ENCODE measurements at places on chromosomes 2 and 18.

DNA sequence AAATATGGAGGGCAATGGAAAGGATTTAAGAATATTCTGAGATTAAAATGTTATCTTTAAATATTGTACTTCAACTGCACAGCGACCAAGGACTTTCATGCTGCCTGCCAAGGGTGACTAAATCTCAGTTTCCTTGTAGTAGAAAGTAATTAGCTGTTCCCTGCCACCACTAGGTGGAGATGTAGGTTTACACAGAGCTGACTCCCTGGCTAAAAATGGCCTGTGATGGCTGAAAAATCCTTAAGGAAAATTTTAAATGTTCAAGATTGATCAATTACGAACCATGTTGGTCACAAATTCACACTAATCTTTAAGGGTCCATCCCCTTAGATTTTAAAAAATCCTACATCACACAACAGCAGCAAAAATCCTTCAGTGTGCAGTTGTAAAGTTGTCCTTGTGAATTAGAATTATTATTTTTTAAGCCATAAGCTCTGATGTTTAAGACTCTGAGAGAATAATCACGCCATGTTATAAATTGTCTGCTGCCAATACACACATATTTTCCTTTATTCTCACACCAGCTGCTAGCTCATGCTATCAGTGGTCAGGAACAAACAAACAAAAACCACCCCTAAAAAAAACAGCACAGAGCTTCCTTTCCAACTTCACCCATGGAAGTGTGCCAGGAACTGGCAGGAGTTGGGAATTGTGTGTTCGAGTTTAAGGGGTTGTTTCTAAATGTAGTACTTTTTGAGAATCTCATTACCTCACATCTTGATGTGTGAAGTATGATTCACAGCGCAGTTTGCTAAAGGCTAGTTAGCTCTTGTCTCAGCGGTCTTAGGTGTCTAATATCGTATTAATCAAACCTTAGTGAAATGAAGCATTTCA lies 399.8 kb downstream of the TMEM182 start:
- DNase-seq: peak; percentile 62

- peak; percentile 23 for DNase-seq
Measured at GRCh38 chr2:29293830-29294438, 178.7 kb downstream of the CLIP4 start.

DNA sequence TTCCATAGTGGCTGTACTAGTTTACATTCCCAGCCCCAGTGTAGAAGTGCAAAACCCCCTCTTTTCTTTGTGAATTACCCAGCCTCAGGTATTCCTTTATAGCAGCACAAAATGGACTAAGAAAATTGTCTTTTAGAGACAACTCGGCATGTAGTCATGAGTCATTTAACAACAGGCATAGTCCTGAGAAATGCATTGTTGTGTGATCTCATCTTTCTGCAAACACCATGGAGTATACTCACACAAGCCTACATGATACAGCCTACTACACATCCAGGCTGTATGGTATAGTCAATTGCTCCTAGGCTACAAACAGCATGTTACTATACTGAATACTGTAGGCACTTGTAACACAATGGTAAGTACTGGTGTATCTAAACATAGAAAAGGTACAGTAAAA lies 44.4 kb upstream of the MBP start:
- DNase-seq: no peak

GRCh38 chr2:128371648-128372345 lies 53.1 kb upstream of the HS6ST1 start:
- no peak for DNase-seq

DNA sequence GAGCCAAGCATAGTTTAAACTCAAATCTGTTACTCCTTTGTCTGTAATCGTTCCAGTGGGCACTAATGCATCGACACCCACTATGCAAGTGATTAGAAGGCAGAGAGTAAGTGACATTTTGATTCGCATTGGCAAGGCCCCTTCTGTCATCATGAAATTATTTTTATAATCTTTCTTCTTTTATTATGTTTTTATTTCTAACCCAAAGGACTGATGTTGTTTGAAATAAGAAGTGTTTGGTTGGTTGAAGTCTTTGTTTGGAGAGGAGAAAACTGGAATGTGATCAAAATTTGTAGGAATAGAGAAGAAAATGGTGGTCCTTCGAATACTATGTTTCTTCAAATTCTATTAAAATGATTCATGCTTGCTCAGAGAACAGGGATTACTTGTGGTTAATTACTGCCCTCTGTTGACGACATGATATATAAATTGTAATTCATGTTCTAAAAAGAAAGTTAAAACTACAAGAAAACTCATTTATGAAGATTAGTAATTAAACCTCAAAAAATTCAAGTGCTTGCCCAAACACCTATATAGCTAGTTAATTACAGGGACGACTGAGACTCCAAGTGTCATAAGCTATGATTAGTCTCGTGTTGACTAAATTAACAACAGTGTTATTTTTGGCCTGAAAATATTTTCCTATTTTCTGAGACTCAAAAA lies 26.4 kb upstream of the TFPI start:
- peak; percentile 70 for DNase-seq

GRCh38 chr2:177726931-177727348 lies 334.4 kb downstream of the AGPS start:
- no peak for DNase-seq

GRCh38 chr2:237552908-237553307 lies 13.5 kb upstream of the PRLH start:
- no peak for DNase-seq

DNA sequence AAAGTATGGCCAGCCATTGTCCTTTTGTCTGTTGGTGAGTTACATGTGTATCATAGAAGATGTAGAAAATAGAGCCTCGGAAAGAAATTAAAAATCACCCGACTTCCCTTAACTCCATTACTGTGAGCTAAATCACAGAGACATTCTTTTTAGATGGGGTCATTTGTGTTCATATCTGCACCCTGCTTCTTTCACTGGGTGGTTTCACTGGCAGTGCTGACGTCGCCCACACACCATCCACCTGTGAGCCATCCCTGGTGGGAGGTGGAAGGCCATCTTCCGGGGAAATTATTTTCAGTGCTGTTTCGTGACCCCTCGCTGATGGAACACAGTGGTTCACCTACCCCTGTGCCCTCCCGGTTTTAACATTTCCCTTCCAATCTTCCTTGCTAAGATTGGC lies 21.2 kb downstream of the SH3BP4 start:
- no peak for DNase-seq

GRCh38 chr2:209322905-209323512 lies 100.8 kb upstream of the MAP2 start:
- no peak for DNase-seq

GRCh38 chr2:126645211-126645618 lies 10.7 kb upstream of the GYPC start:
- DNase-seq: no peak

GRCh38 chr2:156476850-156477206 lies 40.6 kb downstream of the GPD2 start:
- DNase-seq: no peak

DNA sequence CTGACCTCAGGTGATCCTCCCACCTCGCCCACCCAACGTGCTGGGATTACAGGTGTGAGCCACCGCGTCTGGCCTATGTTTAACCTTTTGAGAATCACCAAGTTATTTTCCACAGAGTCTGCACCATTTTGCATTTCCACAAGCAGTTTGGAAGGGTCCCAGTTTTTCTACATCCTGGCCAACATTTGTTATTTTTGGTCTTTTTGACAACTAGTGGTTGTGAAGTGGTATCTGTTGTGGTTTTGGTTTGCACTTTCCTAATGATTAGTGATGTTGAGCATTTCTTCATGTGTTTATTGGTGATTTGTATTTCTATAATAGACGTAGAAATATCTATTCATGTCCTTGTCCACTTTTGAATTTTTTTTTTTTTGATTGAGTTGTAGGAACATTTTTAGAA lies 67.9 kb downstream of the BIRC6 start:
- DNase-seq: no peak

DNA sequence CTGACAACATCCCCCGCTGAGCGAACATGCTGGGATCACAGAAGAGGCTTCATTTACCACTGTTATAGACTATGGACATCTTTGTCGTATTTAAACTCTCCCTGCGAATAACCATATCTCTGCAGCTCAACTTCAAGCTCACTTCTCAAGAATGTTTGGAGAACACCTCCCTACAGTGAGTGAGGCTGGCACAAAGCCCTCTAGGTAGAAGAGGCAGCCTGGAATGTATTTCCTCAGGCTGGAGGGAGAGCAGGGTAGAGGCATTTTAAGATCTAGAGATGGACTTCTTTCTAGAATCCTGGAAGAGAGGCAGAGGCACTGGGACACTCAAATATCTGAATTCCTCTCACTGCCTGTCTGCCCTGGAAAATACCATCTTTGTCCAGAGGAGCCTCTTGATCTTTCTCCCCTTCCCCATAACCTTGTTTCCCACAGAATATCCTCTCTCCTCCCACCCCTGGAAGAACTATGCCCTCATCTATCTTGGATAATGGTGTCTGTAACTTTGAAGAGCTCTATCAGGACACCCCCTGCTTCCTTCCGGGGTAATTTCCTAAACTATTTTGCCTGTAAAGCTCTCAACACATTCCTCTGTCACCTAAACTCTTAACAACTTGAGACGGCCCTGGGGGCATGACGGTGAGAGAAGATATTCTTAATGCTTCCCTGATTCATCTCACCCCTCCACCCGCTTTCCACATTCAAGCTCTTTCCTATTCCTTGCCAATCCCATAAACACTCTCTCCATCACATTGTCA lies 2.4 kb upstream of the ANTXR1 start:
- DNase-seq: no peak

- no peak for DNase-seq
Measured at GRCh38 chr2:40680547-40680946, 228.7 kb upstream of the SLC8A1 start.

GRCh38 chr2:3197308-3197707 lies 180.3 kb downstream of the EIPR1 start:
- no peak for DNase-seq

- DNase-seq: no peak
Measured at GRCh38 chr18:36693931-36694620, 134.7 kb downstream of the TPGS2 start.

GRCh38 chr18:63977040-63977439 lies 7.2 kb downstream of the SERPINB8 start:
- DNase-seq: no peak

- peak; percentile 2 for DNase-seq
Measured at GRCh38 chr2:214019229-214019972, 391.5 kb upstream of the VWC2L start.

- DNase-seq: peak; percentile 58
Measured at GRCh38 chr18:58263055-58263957, 219.3 kb downstream of the NEDD4L start.

DNA sequence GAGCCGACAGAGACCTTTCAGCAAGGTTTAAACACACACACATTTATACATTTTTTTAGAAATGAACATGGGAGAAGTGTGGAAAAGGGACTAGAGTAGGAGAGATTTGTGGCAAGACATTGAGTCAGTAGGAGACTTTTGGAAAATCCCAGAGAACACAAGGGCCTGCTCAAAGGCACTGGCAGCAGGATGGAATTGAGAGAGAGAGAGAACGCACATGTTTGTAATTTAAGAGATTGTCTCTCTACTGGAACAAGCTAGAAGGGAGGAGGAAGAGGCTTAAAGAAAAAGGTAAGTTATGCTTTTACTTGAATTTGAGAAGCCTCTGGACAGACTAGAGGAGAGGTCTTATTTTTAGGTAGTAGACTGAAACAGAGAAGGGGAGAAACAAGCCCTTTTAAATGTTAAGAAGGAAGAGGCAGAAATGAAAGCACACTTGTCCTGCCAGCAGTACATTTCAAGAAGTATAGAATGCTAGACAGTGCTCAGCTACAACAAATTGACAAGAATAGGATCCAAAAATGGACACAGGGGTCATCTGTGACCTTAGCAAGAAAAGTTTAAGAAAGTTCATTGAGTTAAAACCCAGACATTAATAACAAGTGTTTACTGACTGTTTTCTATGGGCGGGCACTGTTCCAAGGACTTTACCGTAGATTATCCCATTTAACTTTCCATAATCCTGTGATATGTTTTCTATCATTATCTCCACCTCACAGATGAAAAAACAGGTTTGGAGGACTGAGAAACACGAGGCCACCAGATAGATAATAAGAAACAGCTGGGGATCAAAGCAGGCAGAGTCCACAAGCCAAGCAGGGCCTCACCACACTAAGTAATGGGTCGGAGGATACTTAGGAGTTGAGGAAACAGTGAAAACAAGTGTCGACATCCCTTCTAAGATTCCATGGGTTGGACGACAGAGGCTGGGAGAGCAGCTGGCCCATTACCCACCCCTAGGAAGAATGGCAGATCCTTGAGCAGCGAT lies 306.5 kb upstream of the NRP2 start:
- DNase-seq: no peak

DNA sequence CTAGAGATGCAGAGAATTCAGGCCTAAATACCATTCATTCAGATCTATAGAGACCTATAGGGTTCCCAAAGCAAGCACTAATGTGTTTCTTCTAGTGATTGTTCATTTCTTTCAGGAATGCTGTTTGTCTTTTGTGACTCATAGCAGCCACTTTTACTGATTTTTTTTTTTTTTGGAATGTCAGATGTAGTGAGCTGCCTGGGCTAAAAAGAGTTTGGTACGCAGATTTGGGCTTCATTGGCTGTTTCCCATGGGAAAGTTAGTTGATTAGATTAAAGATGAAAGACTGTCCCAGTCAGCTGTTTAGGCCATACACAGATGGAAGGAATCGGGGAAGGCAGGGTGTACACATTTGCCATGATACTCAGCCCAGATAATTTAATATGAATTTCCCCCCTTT lies 87.6 kb downstream of the CDC42EP3 start:
- DNase-seq: no peak

- DNase-seq: no peak
Measured at GRCh38 chr2:42658306-42658705, 89.9 kb downstream of the MTA3 start.

- DNase-seq: no peak
Measured at GRCh38 chr2:101559551-101559950, 84.6 kb upstream of the RFX8 start.

DNA sequence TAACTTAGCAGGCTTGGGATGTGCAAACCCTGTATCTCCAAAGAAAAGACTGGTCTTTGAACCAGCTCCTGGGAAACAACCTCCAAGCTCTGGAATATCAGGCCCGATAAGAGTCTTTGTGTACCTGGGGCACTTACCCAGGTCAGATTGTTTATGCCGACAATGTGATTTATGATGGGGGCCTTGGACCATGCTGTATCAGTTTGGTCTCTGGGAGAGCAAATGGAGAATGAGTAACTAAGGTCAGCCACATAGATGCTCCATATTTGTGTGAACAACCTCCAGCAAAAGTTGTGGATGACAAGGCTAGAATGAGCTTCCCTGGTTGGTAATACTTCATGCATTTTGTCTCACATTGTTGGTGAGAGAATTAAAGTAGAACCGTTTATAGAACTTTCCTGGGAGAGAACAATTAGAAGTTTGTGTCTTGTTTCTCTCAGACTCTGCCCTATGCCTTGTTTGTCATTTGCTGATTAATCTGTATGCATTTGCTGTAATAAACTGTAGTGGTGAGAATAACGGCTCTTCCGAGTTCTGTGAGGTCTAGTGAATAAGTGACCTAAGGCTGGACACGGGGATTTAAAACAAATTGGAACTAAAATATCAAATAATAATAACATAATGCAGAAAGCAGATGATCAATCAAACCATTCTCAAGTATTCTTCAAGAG lies 259.1 kb downstream of the XIRP2 start:
- no peak for DNase-seq

Measured in LoVo (cell line).